Astrocyte of the spinal cord (primary cell): ENCODE measurements at places on chromosomes 11 and 22.

DNA sequence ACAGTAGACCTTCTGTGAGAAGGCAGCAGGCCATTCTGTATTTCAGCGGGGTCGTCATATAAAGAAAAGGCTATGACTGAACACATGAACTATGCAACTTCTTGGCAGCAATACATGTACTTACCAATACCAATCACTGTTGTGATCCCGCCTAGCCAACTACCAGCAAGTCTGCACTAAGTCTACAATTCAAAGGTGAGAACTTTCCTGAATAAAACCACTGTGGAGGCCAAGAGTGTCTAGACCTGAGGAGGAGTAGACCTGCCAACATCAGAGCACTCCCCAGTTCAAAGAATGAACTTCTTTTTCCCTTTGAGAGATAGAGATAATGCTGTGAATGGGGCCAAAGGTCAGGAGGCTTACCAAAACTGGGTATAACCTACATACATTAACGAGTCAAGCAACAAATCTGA, 108.2 kb downstream of the SIK3 start:
- DNase-seq: peak; percentile 90

DNA sequence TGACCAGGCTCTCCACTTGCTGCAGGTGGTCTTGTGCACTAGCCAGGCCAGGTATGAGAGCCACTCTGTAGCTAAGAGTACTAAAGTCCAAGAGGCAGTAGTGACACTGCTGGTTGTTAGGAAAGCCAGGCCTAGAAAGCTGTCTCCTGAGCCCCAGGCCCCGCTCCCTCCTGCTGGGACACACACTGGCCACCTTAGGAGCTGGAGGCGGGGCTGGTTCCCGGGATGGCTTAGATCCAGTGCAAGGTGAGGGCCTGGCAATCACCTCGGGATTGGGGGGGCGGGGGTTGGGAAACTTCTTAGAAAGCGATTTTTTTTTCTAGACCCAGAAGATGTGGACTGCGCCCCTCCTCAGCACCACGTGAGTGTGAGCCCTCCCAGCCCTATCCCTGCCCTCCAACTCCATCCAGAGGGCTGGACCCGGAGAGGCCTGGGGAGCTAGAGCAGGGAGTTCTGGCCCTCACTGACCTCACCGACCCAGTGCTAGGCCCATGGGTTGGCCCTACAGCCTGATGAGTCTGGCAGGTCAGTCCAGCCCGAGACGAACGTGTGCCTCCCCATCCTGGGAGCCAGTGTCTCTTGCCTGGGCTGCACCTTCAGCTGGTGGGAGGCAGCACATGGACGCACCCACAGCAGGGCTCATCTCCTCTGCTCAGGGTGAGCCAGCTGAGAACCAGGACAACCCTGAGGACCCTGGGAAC, 18.1 kb downstream of the SLC37A2 start:
- no peak for DNase-seq

GRCh38 chr11:29641201-29641600, 375.6 kb downstream of the KCNA4 start:
- DNase-seq: no peak

DNA sequence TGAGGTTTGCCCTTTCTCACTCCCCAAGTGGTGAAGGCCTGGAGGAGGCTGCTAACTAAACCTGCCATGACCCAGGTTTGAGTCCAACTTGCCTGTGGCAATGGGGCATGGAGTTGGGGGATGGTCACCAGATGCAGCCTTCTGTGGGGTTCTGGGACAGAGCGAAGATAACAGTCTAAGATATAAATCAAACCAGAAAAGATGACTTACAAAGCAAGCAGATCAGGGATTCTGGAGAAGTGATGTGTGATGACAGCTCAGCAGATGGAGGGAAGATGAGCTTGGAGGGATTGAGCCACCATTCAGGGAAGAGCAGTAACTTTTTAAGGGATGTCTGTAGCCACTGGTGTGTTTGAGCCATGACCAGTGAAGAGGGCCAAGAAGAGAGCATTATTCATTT, 63.6 kb downstream of the MTNR1B start:
- DNase-seq: no peak

DNA sequence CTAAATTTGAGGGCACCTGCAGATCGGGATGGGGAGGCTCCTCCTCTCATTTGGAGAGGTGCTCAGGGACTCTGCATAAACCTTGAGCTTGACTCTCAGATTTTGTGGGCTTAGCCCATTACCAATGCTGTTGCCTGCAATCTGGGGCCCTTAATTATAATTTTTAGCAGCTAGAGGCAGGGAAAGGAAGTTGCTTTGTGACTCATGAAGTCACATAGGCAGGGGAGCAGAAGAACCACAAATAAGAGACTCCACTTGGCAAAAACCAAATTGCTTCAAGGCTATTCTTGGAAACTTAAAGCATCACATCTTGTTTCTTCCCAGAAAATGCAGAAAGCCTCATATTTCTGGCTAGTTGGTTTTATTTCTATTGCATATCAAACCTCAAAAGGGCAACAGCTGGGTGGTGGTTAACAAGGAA, 46.9 kb downstream of the MICAL2 start:
- peak; percentile 93 for DNase-seq
